ENCODE measurements at places on chromosomes 16 and 17.

DNA sequence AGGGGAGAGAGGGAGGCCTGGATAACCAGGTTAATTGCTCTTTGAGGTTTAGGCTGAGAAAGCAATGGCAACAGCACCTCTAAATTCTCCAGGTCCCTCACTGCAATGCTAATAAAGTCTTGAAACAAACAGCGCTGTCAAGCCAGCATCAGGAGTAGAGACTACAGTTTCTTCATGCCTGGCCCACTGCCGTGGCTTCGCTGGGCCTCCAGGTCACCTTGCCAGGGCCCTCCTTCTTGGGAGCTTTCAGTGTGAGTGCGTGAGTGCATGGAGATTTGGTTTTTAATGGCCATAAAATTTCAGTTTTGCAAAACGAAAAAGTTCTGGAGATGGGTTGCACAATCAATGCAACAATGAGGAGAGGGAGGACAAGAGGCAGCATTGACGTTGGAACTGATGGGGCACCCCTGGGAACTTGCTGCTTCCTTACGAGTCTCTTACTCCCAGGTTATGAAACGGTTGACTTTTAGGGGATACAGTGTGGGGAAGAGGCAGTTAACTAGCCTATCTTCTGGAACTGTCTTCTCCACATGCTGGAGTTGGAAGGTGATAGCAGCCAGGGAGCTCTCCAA is 229.4 kb downstream of the XYLT1 start:
- no peak for DNase-seq

GRCh38 chr17:68601565-68602288 is 560 bp upstream of the FAM20A start:
- no peak for DNase-seq

- DNase-seq: no peak
These were observed 3.4 kb upstream of the CD300C start for GRCh38 chr17:74549343-74549742.

DNA sequence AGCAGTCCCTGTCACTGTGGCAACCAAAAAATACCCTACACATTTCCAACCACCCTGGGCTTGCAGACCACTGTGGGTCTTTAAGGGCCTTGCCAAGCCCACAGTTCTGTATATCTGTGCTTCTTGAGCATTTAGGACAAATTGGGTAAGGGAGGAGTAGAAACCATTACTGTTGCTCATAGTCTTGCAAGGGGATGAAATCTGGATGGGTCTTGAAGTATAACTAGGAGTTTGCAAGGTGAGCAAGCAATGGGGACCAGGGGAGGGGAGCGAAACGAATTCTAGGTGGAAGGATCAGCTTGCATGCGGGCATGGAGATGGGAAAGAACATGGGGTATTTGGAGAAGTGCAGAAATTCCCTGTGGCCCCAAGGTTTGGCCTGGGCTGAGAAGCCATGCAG is 202.9 kb downstream of the RAB11FIP4 start:
- DNase-seq: no peak

DNA sequence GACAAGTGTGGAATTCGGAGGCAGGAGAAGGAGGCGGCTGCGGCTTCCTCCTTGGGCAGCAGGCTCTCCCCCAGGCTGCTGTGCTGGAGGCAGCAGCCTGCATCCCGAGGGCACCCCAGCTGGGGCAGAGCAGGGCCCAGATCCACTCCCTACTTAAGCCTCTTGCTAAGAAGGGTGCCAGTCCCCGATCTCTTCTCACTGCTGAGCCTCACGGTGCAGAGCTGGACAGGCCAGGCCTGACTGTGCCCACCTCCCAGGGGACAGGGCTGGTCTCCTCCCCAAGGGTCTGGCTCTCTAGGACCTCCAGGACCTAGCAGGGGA is 210.8 kb downstream of the NTN1 start:
- no peak for DNase-seq

GRCh38 chr17:29169806-29170591 is 10.2 kb downstream of the MYO18A start:
- DNase-seq: no peak

GRCh38 chr16:87350681-87351319 is 32.8 kb downstream of the FBXO31 start:
- DNase-seq: no peak

GRCh38 chr17:77609553-77610517 is 348.7 kb upstream of the TNRC6C start:
- no peak for DNase-seq

- DNase-seq: no peak
These were observed 440.1 kb downstream of the RBFOX1 start for GRCh38 chr16:7772722-7773121.

- DNase-seq: no peak
These were observed 7.0 kb downstream of the IL34 start for GRCh38 chr16:70653406-70653805.

GRCh38 chr17:45240905-45241327 is 19.2 kb downstream of the FMNL1 start:
- DNase-seq: no peak

GRCh38 chr17:50076591-50077235 is 18.4 kb upstream of the PDK2 start:
- DNase-seq: no peak

- peak; percentile 88 for DNase-seq
These were observed 22.4 kb upstream of the EIF1 start for GRCh38 chr17:41666237-41666641.

GRCh38 chr16:49150341-49150740 is 131.3 kb downstream of the CBLN1 start:
- peak; percentile 87 for DNase-seq

GRCh38 chr17:79546386-79546785 is 64.5 kb downstream of the RBFOX3 start:
- DNase-seq: no peak

DNA sequence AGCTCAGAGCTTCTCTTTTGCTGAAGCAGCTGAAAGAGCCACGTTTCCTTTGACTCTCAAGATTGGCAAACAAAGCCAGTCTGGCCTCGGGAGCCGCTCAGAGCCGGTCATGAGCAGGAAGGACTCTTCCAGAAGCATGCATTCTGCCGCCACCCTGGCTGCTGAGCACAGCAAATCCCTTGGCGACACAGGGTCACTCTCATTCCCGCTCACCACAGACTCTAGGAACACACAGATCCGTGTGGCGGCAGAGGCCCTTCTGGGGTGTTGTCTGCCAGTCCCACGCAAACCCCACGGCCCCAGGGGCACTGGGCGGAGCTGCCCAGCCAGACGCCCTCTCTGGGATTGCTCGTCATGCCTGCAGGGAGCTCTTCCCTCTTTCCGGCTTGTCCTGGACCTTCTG is 157.0 kb downstream of the C16orf95 start:
- no peak for DNase-seq

DNA sequence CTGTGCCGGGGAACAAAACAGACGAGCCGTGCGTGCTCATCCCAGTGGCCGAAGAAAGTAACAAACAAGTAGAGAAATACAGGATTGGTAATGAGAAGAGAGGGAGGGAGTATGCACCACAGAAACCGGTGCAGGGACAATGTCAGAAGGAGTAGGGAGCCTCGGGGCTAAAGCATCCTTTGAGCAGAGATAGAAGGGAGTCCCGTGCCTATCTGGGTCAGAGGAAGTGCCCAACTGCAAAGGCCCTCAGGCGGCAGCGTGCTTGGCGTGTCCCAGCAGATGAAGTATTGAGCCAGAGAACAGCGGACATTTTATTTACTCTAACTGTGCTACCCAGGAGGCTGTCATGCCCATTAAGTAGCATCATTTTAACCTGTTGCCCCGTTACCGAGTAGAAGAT is 114.9 kb upstream of the CACNG5 start:
- no peak for DNase-seq

DNA sequence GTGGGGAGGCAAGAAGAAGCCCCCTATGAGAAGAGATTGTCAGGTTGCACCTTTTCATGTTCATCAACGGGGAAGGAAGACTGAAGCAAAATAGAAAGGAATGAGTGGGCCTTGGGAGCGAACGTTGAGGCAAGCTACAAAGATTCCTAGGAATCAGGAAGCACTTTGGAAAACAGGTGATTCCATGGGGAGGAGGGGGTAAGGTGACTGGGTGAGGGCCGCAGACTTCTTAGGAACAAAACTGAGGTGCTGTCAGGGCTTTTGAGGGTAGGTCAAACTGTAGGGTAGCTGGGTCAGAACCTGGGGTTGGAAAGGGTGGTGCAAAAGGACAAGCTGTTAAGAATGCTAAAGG is 528 bp downstream of the ITFG1 start:
- DNase-seq: no peak

DNA sequence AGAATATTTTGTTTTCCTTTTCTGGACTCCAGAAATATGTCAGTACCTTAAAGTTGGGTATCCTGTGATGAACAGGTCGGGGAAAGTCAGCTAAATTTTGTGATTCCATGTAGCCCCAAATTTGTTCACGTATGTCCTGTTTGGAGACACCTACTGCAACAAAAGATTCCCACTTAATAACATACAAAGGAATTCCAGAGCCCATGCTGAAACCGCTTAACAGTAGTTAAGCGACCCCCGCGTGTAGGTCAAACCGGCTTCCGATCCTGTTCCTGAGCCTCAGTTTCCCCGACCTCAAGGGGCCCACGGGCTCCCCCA is 477 bp downstream of the MTHFSD start:
- no peak for DNase-seq

DNA sequence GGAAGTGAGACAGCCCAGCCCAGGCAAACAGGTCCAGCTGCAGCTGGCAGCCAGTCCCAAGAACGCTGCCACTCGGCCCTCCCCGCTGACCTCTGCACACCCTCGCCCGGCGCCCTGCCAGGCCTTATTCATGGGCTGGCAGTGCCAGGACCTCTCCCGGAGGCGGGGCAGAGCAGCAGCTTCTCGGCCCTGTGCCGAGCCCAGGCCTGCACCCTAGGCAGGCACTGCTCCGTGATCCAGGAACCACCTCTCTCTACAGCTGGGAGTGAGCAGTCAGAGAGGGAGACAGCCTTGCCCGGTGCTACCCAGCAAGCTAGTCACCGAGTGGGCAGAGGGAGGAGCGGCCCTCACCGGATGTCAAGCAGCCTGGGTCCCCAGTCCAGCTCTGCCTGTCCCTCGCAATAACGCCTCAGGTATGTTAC is 79.9 kb upstream of the CBX4 start:
- DNase-seq: no peak

GRCh38 chr17:5947701-5948180 is 122.4 kb upstream of the WSCD1 start:
- no peak for DNase-seq

DNA sequence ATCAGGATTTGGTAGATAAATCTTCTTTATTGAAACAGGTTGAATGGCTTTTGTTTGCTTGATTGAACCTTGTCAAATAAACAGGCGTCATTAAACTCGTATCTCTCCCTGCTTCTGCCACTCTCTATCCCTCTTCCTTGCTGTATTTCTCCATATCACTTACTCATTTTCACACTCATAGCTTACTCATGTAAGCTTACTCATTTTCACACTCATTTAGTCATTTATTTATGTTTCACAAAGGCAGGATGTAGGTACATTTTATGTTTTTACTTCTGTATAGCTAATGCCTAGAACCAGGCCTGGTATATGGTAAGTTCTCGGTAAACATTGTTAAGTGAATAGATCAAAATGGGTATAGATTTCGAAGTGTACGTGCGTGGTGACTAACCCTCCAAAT is 450.0 kb downstream of the PMP22 start:
- DNase-seq: no peak

DNA sequence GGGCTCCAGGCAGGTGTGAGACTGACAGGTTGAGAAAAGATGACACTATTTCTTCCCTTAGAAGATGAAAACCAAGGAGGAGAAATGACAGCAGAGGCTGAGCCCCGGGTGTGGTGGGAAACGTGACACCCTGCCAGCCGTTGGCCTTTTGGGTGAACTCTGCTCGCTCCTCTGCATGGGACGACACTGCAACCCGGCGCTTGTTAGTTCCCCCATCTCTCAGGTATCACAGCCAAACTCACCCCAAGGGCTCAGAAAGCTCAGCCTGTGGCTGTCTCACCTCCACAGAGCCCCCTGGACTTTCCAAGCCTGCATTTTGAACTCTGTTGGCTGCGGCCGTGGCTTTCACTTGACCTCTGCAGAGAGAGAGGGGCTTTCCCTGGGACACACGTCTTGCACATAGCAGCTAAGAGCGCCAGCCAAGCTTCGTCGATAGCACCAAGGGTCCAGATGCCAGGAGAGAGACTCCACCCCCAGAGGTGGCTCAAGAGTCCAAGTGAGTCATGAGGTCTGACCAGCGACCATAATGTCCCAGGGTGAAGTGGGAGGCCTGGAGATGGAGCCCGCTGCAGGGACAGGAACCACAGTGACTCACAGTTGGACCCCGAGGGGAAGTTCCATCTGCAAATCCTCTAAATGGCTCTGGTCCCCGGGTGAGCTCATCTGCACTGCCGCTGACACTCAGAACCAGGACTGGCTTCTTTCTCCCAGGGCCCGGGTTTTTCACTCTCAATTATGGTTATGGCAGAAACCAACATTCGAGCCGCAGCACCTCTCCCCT is 301.9 kb downstream of the SOX9 start:
- DNase-seq: no peak

DNA sequence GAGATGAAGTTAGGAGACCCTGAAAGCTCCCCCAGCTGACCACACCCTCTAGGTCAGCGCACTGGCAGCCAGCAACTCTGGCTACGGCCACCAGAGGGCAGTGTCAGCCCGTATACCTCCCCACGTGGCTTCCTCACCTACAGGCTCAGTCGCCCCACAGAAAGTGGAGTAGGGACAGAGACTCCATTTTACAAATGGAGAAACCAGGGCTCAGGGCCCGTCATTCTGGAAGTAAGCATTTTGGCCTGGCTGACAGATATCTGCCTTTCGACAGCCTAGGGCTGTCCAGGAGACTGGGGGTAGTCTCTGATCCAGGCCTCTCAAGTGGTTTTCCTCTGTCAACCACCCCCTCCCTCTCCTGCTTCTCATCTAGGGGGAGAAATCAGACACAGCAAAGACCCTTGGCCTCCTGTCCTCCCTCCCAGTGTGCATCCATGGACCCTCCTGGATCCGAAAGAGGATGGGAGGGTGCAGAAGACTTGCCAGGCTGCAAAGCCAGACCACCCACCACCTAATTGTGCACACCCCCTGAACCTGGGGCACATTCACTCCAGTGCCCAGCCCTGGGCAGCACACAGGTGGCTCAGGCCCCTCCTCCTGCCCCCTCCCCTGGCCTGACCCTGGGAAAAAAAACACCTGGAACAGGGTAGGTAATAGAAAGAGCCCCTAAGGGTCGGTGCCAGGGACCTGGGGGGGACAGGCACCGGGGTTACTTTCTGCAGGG is 3.8 kb upstream of the HAP1 start:
- peak; percentile 56 for DNase-seq

DNA sequence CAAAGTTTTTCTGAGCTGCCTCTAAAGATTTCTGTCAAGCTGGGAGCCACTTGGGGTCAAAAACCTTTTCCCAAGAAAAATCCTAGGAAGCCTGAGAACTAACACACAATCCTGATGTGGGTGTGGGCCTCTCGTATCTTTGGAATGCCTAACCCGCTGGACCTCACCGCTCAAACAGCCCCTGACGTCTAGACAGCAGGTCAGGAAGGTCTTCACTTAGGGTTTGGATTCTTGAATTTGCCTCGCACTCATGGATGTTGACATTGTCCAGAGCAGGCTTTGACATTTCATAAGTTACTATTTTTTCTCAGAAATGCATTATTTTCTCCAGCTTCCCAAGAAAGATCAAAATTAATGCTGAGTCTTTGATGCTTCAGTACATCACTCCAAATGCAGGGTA is 18.9 kb downstream of the TEX2 start:
- DNase-seq: no peak

- DNase-seq: no peak
These were observed 12.1 kb downstream of the SCNN1G start for GRCh38 chr16:23194497-23195221.

Data from DMS79 (cell line).